ENCODE measurements at places on chromosomes 6 and 20. TPM values are rescaled to one million over a fixed set of nuclear protein-coding genes. Genes with fewer than 3 reads are reported as not detected.

GRCh38 chr6:79246891-79247290 lies 12.4 kb upstream of the HMGN3 start:
- no peak for DNase-seq

- DNase-seq = no peak
Observed at GRCh38 chr20:22984606-22985005, 50.5 kb upstream of the SSTR4 start.

- no peak for DNase-seq
Observed at GRCh38 chr6:112007254-112007653, 46.6 kb upstream of the CCN6 start.

DNA sequence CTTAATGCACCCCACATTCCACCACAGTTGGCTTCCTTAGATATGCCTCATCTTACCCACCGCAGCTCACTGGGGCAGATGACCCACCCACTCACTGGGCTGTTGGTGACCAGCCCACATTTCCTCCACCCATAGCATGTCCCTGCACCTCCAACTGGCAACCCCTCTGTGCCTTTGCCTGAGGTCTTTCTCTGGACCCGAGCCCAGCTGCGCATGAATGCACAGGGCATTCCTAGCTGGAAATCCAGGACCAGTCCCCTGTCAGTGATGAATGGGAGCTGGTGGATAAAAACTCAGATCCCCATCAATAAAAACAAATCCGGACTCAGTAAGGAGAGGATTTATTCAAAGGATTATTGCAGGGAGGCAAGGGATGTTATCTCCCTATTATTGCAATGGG lies 75.0 kb downstream of the ISM1 start:
- no peak for DNase-seq

Gene LHFPL5
- not detected for total RNA-seq

Gene C20orf96
- total RNA-seq = 2.1 TPM

GRCh38 chr20:58014628-58015315 lies 213.7 kb downstream of the ANKRD60 start:
- no peak for DNase-seq

GRCh38 chr6:155158030-155158843 lies 105.6 kb upstream of the CLDN20 start:
- no peak for DNase-seq

Gene ADTRP
- not detected for total RNA-seq

- DNase-seq = no peak
Observed at GRCh38 chr6:44653761-44654218, 266.3 kb downstream of the CDC5L start.

DNA sequence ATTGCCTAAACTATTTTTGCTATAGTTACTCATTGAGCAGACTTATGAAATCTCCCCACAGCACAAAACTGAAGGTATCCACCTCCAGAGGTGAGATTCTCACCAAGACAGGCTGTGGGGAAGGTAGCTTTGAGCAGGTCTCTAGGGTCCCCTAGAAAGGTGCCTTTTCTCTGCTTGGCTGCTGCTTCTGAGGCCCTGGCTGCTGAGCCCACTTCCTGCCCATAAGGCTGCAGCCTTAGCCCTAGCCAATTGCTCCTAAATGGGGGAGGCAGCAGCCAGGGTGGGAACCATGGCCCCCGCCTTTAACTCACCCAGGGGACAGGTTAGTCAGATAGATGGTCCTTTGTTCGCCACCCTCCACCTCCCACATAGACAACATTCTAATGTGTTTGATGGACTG lies 3.6 kb downstream of the NT5E start:
- no peak for DNase-seq

- peak; percentile 87 for DNase-seq
Observed at GRCh38 chr20:325889-326644, 715 bp downstream of the SOX12 start.

- no peak for DNase-seq
Observed at GRCh38 chr20:4025679-4026078, 10.3 kb upstream of the RNF24 start.

Gene SH3BGRL2
- total RNA-seq = 8.6 TPM

GRCh38 chr6:82611751-82612150 lies 248.1 kb downstream of the TPBG start:
- no peak for DNase-seq

- DNase-seq = no peak
Observed at GRCh38 chr6:21739838-21740237, 146.3 kb downstream of the SOX4 start.

- no peak for DNase-seq
Observed at GRCh38 chr6:157038610-157039009, 261.4 kb downstream of the ARID1B start.

GRCh38 chr6:136446579-136447187 lies 103.5 kb downstream of the MAP7 start:
- DNase-seq = no peak

GRCh38 chr20:42567409-42567808 lies 622.3 kb downstream of the PTPRT start:
- no peak for DNase-seq

- no peak for DNase-seq
Observed at GRCh38 chr6:71034563-71035345, 77.9 kb upstream of the B3GAT2 start.

DNA sequence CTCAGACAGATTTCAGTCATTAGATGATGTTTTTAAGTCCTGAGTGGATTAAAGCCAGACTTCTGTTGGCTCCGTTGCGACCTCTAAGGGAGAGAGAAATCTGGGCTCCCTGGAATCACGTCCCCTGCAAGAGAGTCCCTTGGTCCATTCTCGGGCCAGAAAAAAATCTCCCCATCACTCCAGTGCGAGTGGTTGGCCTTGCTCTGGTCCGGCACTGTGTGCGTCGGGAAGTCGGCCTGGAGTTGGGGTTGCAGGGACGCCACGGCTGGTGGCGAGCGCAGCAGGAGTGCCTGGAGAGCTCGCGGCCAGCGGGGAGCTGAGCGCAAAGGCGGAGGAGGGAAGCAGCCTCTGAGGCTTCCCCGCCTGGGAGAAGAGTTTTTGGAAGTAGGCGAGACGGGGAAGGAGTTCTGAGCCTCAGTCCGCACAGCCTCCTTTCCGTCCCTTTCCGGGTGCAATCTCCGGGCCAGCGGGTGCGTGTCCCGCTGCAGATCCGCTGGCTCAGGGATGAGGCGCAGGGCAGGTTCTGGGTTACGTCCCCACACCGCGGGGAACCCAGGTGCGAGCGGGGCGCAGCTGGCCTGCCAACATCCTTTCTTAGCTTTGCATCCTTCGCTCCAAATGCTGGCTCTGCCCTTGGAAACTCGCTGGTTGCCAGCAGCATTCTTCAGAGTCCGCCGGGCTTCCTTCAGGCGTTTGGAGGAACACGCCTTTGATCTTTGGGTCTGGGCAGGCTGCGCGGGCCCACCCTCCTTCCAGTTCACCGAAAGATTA lies 6.8 kb downstream of the TCF21 start:
- peak; percentile 69 for DNase-seq

DNA sequence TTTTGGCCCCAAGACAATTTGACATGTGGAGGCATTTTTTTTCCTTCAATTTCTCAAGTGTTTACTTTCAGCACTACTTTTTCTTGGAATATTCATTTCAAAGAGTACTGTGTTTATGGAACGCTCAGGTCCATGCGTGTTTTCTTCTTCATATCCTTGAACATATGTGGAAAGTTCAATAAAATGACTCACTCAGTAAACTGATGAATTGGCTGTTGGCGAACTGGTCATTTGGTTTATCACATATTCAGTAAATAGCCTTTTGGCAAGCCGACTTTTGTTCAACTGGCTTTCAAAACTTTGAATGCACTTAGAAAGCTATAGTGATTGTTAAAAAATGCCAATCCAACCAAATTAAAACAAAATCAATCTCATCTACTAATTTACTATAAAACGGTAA lies 964.6 kb upstream of the SLC35B3 start:
- DNase-seq = no peak

DNA sequence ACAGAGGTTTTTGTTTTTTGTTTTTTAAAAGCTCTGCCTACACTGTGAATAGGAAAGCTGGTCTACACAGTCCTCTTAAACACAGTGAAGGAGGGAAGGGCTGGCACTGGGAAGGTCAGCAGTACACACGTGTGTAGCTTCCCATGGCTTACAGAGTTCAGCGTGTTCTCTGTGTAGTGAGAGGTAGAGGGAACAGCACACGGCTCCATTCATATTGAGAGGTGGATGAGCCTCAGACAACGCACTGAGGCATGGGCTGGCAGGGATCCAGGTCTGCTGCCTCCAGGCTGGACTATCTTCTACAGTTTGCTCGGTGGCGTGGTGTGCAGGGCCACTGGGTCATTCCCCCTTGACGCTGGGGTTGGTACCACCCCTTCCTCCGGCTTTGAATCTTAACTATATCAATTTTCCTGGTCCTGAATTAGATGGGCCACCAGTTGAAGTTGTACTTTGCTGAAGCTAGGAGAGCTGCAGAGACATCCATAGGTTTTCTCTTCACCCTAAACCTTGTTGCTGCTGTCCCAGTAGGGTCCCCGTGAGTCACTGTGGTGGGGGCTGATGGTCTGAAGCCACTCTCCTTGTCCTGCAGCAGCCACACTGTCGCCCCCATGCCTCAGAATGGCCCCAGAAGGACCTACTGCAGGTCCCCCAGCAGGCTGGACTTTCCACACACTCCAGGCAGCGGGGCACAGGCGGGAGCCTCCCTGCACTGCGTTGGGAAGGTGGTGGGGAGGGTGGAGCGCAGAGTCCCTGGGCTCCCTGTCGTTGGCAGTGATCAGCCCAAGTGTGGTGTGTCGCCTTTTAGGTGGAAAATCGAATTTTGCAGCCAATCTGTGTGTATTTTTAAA lies 2.0 kb downstream of the ARFGAP1 start:
- DNase-seq = no peak

Gene CLPSL2
- 10.8 TPM for total RNA-seq

GRCh38 chr6:3693831-3694230 lies 57.7 kb downstream of the PXDC1 start:
- DNase-seq = no peak

GRCh38 chr20:62595491-62595890 lies 46.8 kb upstream of the SLCO4A1 start:
- no peak for DNase-seq

DNA sequence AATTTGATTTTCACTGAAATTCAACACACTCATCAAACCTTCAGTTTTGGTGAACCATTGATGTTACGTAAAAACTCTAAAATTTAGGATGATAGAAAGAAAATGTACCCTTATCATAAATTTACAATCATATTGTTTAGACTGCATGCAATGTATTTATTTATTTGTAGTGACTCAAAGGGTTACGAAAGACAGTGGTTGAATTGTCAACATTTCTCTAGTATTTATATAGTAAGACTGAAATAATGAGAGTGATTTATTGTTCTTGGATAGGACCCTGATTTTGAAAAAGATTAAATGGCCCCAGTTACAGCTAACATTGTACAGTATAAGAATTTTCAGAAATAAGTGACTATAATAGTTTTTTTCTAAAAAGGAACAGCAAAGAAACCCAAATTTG lies 591.5 kb downstream of the RFPL4B start:
- DNase-seq = no peak
